RWPE2 (cell line): ENCODE measurements at places on chromosomes 13 and 19.

DNA sequence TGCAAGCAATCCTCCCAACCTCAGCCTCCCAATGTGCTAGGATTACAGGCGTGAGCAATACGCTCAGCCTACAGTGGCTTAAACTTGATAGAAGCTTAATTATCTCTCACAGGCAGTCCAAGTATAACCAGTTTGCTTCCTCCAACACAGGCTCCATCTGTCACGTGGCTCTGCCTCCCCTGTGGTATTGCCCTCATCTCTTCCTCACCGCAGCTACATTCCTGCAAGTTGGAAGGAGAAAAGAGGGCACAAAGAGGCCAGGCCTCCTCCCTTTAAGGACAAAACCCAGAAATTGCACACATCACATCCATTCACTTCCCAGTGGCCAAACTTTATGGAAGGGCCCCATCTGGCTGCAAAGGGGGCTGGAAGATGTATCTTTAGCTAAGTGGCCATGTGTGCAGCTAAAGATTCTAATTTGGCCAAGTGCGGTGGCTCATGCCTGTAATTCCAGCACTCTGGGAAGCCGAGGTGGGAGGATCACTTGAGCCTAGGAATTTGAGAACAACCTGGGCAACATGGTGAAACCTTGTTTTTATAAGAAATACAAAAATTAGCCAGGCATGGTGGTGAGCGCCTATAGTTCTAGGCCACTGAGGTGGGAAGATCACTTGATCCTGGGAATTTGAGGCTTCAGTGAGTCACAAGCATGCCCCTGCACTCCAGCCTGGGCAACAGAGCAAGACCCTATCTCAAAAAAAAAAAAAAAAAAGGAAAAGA is 3.1 kb upstream of the SDHAF1 start:
- H3K27me3 ChIP-seq = peaks cover 4% of the 10 kb centered on the region
- DNase-seq = no peak
- H3K4me1 ChIP-seq = peaks cover 3% of the 10 kb centered on the region
- H3K36me3 ChIP-seq = 0 out of 2 replicates have a peak, but pooled peaks cover 6% of the 10 kb centered on the region
- no peak overlapping the region for H3K4me3 ChIP-seq

- no peaks in the 10 kb centered on the region for H3K27me3 ChIP-seq
- no peak overlapping the region for H3K27ac ChIP-seq
- H3K4me3 ChIP-seq = no peak overlapping the region
Measured at GRCh38 chr19:9586764-9587163, 2.5 kb upstream of the ZNF121 start.

- no peaks in the 10 kb centered on the region for H3K4me1 ChIP-seq
- no peak overlapping the region for H3K27ac ChIP-seq
- no peak for DNase-seq
- H3K4me3 ChIP-seq = no peak overlapping the region
- H3K27me3 ChIP-seq = no peaks in the 10 kb centered on the region
- no peaks in the 10 kb centered on the region for H3K36me3 ChIP-seq
Measured at GRCh38 chr13:80442609-80443008, 101.7 kb upstream of the SPRY2 start.

- no peaks in the 10 kb centered on the region for H3K36me3 ChIP-seq
- no peaks in the 10 kb centered on the region for H3K27me3 ChIP-seq
- H3K4me1 ChIP-seq = peaks cover 3% of the 10 kb centered on the region
- no peak overlapping the region for H3K4me3 ChIP-seq
Measured at GRCh38 chr19:41195675-41196497, 2.9 kb downstream of the CYP2S1 start.

DNA sequence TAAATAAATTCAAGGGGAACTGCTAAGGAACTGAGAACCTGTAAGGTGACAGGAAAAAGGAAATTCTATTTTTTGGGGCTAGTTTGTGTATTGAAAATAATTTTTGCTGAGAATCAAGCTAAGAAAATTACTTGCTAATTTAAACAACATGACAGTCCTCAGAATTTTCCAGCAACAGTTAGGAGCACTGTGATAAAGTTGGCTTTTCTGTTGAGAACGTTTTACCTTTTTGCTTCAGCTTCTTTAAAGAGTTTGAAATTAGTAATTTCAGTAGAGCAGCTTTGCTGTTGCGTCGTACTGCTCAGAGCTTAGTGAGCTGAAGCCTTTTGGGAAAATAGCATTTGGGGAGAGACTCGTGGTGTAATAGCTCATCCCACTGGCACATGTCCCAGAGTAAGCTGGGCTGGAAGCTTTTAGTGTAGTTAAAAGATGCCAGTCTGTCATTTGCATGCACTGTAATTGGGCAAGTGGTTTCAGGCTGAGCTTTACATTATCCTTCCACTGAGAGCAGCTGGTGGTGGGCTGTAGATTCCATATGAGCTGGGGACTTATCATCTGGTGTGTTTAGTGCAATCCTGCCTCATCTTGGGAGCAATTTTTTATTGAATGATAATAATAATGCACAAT is 69.8 kb downstream of the LRCH1 start:
- H3K27ac ChIP-seq = no peak overlapping the region
- no peaks in the 10 kb centered on the region for H3K27me3 ChIP-seq
- H3K36me3 ChIP-seq = no peaks in the 10 kb centered on the region
- no peak overlapping the region for H3K4me3 ChIP-seq

DNA sequence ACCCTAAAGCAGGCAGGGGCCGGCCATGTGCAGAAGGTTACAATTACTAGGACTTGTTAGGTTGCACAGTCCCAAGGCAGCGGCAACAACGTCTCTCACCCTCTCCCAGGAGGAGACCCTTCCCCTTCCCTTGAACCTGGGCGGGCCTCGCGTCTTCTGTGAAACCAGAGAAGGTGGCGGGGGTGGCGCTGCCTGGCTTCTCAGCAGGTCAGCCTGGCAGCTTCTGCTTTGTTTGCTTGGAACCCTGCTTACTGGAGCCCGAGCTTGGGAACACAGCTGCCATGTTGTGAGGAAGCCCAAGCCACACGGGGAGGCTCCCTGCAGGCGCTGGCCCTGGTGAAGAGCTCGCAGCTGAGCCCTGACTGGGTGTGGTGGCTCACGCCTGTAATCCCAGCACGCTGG is 15.5 kb downstream of the MKNK2 start:
- H3K27me3 ChIP-seq = no peaks in the 10 kb centered on the region
- peaks cover 24% of the 10 kb centered on the region for H3K36me3 ChIP-seq
- DNase-seq = peak; percentile 42
- no peak overlapping the region for H3K27ac ChIP-seq

DNA sequence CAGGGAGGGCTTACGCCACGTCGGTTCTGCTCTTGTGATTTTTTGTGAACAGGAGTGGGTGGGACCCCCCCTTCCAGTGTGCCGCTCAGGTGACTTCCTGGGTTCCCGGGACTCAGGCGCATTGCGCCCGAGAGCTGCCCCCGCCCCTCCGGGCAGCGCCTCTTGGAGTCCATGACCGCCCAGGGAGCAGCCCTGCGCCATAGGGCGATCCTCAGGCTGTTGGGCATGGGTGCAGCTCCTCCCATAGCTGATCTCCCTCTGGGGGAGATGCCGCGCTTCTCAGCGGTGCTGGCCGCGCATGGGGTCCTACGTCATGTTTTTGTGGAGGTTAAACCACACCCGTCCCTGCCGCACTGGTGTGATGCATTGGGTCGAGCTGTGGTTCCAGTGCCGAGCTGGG is 7.9 kb upstream of the TMPRSS9 start:
- H3K27ac ChIP-seq = no peak overlapping the region
- no peaks in the 10 kb centered on the region for H3K27me3 ChIP-seq
- DNase-seq = peak; percentile 35
- no peaks in the 10 kb centered on the region for H3K36me3 ChIP-seq

DNA sequence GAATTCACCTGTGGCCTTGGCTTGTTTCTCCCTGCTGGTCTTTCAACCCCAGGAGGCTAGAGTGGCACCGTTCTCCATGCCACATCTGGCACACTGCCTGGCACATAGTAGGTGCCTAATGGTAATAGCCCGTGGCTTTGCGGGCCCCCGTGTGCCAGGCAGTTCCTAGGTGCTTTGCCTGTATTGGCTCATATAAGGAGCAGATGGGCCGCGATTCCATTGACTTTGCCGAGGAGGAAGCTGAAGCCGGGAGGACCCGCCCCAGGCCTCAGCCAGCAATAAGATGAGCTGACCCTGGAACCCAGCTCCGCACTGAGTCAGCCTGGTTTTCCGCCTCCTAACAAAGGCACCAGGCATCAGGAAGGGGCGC is 807 bp downstream of the PGLYRP1 start:
- no peak overlapping the region for H3K4me3 ChIP-seq
- peaks cover 5% of the 10 kb centered on the region for H3K4me1 ChIP-seq
- no peak overlapping the region for H3K27ac ChIP-seq
- H3K36me3 ChIP-seq = no peaks in the 10 kb centered on the region
- no peak for DNase-seq
- H3K27me3 ChIP-seq = no peaks in the 10 kb centered on the region

GRCh38 chr19:47331931-47332547 is at the start of gene C5AR2:
TSS of gene C5AR2 (plus strand) at chr19:47332175. CDS start at chr19:47340800, 8,625 bp downstream.
- peaks cover 5% of the 10 kb centered on the region for H3K4me1 ChIP-seq
- H3K27me3 ChIP-seq = no peaks in the 10 kb centered on the region
- no peak within 1 kb of the TSS for H3K27ac ChIP-seq
- H3K4me3 ChIP-seq = no peak within 1 kb of the TSS
- DNase-seq = no peak

DNA sequence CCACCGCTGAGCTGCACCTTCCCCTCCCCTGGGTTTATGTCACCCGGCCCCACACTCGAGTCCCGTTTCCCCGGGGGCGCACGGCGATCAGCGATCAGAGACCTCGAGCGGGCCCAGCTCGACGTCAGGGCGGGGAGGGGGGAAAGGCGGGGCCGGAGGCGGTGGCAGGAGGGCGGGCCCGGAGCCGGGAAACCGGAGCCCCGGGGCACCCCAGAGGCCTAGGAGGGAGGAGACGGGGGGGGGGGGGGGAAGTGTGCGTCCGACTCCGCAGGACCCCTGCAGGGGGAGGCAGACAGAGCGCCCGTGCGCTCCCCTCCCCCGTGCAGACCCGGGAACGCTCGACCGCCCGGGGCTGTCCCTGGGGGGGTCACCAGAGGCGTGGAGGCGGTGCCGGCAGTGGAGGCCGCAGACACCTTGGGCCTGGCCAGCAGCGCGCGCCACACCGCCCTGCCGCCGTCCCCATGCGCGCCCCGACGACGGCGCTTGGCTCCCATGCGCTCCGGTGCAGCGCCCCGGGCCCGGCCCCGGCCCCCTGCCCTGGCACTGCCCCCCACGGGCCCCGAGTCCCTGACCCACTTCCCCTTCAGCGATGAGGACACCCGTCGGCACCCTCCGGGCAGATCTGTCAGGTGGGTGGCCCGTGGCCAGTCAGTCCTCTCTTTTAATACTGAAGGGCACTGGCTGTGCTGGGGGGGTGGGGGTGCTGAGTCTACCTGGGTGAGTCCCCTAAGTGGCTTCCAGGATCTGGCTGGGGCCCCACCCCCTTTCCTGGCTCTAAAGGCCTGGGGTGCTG is 11.8 kb downstream of the PDE4A start:
- H3K27ac ChIP-seq = no peak overlapping the region
- peak overlapping the region; percentile 8 for H3K4me3 ChIP-seq
- H3K27me3 ChIP-seq = peaks cover 23% of the 10 kb centered on the region
- DNase-seq = no peak
- no peaks in the 10 kb centered on the region for H3K36me3 ChIP-seq

DNA sequence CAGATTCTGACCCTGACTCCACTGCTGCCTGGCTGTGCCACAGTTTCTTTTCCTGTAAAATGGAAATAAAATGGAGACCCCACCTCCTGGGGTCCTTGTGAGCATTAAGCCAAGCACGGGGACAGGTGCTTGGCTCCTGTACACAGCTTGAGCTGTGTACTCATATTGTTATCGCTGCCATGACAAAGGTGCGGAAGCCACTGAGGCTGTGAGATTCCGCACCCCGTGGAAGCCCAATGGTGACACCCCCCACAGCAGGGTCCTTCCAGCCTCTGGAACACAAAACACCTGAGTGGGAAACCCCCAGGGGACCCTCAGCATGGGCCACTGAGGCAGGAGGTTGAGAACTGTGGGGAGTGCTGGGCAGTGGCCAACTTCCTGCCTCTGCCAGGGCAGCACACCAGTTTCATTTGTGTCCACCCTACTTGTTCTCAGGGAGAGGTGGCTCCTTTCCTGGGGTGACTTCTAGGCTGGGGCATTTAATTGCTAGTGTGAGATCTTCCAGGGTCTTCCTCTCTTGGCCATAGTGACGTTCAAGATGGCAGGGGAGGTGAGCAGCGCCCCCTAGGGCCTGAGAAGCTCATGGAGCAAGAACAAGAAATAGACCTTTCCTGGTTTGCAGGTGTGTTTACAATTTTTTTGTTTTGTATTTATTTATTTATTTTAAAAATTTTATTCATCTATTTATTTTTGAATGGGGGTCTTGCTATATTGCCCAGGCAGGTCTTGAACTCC is 5.4 kb upstream of the JSRP1 start:
- no peak overlapping the region for H3K27ac ChIP-seq
- no peaks in the 10 kb centered on the region for H3K36me3 ChIP-seq
- no peaks in the 10 kb centered on the region for H3K4me1 ChIP-seq
- no peaks in the 10 kb centered on the region for H3K27me3 ChIP-seq
- DNase-seq = no peak
- H3K4me3 ChIP-seq = no peak overlapping the region

GRCh38 chr13:28495538-28496187 is 735 bp upstream of the FLT1 start:
- H3K4me1 ChIP-seq = no peaks in the 10 kb centered on the region
- no peaks in the 10 kb centered on the region; the same call in 1 of the 2 replicates for H3K36me3 ChIP-seq
- no peak overlapping the region for H3K4me3 ChIP-seq
- peaks cover 76% of the 10 kb centered on the region for H3K27me3 ChIP-seq

- no peaks in the 10 kb centered on the region for H3K4me1 ChIP-seq
- DNase-seq = no peak
- no peaks in the 10 kb centered on the region for H3K27me3 ChIP-seq
- no peak overlapping the region for H3K4me3 ChIP-seq
Measured at GRCh38 chr19:15776991-15777970, 10.2 kb upstream of the OR10H5 start.

DNA sequence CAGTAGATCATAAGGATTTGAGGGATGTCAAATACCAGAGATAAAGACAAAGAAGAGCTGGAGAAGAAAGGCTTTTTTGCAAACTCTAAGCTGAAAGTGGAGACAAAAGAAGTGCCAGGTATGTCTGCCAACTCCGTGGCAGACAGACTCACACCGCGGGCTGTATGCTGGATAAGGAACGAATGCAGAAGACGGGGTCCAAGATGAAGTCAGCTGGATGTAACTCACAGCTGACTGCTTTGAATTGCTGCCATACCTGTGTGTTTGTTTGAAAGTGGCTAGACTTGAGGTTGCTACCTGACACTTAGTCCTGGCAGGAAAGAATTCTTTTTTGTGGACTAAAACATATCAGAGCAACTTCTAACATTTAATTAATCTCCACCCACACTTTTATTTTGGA is 398.8 kb downstream of the DLEU7 start:
- no peaks in the 10 kb centered on the region for H3K36me3 ChIP-seq
- no peak overlapping the region for H3K4me3 ChIP-seq
- no peak overlapping the region for H3K27ac ChIP-seq
- no peaks in the 10 kb centered on the region for H3K4me1 ChIP-seq
- H3K27me3 ChIP-seq = no peaks in the 10 kb centered on the region

DNA sequence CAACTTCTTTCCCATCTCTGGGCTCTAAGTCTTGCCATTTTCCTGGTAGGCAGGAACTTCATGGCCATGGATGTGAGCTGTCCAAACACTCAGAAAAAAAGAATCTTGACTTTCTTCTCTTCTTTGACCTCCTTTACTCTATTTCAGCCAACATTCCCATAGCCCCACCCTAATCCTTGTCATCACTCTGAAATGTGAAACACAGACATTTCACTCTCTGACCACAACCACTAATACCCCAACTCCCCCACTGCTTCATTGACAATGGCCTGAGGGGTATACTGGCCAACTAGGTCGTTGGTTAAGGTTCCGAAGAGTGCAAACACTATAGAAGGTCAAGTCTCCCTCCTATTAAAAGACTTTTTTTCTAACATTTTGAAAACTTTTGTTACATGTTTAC is 4.7 kb upstream of the CYP2A13 start:
- no peak overlapping the region for H3K27ac ChIP-seq
- H3K4me3 ChIP-seq = no peak overlapping the region
- H3K4me1 ChIP-seq = no peaks in the 10 kb centered on the region
- DNase-seq = no peak
- H3K27me3 ChIP-seq = peaks cover 2% of the 10 kb centered on the region
- no peaks in the 10 kb centered on the region for H3K36me3 ChIP-seq
